ENCODE measurements at places on chromosomes 1 and 21.
A peak's percentile ranks its signal among the peaks of the same experiment; 100 is the strongest.

- DNase-seq = no peak
Measured at GRCh38 chr1:996851-997712, 2.8 kb downstream of the HES4 start.

GRCh38 chr1:84155517-84155916 lies 11.4 kb downstream of the PRKACB start:
- DNase-seq = no peak

DNA sequence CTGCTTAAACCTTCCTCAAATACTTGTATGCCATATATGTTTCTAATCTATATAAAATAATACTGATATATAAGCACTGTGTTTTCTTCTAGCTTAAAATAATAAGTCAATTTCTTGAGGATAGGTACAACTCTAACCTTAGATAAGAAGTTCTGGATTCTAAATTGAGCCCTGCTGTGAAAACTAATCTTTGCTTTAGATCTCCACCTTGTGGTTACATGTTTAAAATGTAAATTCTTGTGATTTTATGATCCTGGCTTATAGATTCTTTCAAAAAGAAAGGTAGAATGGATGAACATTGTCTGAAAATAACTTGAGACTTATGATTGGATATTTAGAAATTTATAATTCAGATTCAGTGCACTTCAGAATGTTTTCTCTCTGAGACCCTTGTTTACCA lies 38.9 kb upstream of the HMCN1 start:
- no peak for DNase-seq

GRCh38 chr1:179079113-179079761 lies 2.6 kb upstream of the TOR3A start:
- DNase-seq = peak; percentile 81

DNA sequence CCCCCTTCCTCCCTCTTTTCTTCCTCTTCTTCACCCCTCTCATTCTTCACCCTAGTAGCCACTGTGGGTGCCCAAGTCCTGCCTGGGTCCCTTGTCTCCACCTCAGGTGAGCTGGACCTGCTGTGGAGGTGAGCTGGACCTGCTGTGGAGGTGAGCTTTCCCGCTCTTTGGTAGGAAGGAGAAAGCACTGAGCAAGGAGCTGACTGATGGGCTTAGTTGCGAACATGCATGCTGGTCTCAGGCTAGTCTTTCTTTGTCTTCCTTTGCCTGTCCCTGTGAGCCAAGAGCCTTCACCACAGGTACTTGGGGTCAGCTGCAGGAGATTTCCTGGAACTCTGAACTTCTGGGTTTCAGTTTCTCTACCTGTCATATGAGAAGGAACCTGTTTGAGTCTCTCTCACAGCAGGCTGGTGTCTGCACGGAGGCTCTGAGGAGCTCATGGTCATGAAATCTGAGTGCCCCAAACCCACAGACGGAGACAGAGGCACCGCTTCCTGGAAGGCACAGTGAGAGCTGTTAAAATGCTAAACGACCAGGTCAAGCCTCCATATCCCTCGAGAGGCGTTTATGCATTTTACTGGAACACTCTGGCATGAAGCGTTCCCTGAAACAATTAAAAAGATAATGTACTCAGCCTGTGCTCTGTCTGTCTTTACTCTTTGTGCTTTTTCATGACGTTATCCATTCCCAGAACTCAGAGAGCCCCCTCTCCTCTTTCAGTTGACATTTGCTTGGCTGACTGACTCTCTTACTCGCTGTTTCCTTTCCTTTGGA lies 69.5 kb downstream of the RHOU start:
- DNase-seq = no peak

- no peak for DNase-seq
Measured at GRCh38 chr21:19981938-19982337, 1016.3 kb upstream of the NCAM2 start.

GRCh38 chr1:6444377-6444776 lies 19.8 kb downstream of the ESPN start:
- DNase-seq = no peak
